ENCODE measurements at places on chromosomes 6 and 20. TPM values are rescaled to one million over a fixed set of nuclear protein-coding genes. Genes with fewer than 3 reads are reported as not detected.

TSBP1 gene
- not detected for total RNA-seq

DNA sequence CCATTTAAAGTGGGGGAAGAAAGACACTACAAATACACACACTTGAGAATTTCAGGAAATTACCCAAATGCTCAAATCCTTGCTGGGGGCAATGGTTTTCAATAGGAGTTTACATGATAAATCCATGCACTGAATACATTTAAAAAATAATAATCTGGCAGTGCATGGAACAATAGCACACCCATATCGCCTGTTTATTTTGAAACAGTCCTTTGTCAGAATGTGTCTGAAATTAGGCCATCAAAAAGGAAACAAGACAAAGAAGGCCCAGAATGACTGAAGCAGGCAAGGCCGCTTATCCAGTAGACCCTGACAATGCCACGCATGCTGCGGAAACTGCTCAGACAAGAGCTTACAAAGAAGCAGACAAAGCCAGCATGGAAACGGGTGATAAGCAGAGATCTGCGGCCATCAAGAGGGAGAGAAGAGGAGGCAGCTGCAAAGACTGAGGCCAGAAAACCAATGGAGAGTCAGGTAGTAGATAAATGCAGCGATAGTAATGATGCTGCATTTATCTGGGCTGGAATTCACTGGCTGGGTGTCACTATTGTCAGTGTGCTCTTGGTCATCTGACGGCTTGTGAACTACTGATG, 211.9 kb upstream of the CNR1 start:
- DNase-seq: no peak

DNA sequence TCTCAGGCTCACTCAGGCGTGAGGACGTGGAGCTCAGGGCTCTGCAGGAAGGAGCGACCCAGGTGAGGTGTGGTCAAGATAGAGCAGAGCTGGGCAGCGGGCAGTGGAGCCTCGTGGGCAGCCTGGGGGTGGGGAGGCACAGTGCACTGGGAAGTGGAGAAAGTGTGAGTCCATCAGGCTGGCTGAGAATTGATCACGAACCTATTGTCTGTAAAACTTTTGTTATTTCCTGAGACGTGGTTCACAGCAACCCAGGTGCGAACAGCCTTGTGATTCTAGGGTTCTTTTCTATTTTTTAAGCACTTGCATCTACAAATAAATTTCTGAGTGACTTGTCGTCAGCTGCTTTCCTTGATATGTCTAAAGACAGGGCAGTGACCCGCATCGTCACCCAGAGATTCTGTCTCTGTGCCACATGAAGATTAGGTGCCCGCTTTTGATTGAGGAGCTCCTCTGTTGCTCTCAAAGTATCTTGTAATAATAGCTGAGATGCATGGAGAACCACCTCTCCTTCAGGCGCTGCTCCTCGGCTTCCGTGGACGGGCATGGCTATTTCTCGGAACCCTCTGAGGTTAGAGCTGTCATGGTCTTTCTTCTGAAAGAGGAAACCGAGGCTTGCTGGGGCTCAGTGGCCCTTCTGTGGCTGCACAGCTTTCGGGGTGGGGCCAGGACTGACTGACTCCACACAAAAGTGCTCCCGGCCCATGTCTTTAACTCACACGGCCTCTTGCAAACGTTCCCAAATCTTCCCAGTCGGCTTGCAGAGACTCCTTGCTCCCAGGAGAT, 662 bp upstream of the CCR6 start:
- DNase-seq: no peak

GRCh38 chr6:16372029-16372776, 133.8 kb downstream of the GMPR start:
- DNase-seq: no peak

- no peak for DNase-seq
Observed at GRCh38 chr6:110395221-110395620, 20.2 kb downstream of the DDO start.

LGSN gene
- 1.7 TPM for total RNA-seq

GJA1 gene
- 64.1 TPM for total RNA-seq
